ENCODE measurements at places on chromosomes 2 and 18.
A peak's percentile ranks its signal among the peaks of the same experiment; 100 is the strongest.

GRCh38 chr2:60496475-60496874 lies 57.0 kb downstream of the BCL11A start:
- no peak for DNase-seq

DNA sequence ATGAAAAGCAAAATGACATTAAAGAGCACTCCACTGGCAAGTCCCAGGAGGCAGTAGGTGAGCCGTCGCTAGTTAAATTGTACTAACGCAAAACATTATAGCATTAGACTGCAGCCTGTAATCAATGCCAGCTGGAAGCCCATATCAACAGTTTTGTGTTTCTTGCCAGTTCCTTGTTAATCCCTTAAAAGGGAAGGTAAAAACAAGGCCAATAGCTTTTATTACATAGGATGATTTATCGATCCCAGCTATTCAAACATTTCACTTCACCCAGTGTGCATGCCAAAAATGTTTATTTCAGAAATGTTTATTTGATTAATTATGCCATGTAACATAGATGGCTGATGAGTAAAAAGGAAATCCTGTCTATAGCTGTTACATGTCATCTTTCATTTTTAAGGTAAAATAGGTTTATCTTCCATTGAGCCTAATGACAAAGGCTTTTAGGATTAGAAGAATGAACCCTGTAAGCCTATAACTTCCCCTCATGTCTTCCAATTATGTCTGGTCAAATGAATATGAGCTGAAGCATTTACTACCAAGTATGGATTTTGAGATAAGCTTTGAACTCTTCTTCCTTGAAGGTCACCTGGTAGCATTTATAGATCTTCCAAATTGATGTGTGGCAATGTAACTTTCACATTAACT lies 591.2 kb downstream of the RNF144A start:
- DNase-seq: no peak

DNA sequence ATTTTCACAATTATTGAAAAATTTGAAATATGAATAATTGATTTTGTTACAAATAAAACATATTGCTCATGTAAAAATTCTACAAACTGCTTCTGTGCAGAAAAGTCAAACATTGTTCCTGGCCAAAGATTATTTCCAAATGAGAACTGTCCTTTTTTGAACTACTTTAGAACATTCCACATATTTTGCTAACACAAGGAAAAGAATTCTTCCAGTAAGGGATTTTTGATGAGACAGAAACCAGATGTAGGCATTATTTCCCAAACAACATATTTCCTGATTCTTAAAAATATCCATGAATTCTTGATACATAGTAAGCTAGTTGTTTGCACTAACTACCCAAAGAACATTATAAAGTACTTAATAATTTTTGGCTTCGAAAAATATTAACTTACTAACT lies 715.2 kb downstream of the CCDC85A start:
- no peak for DNase-seq

- no peak for DNase-seq
These were observed 191.8 kb downstream of the RNF144A start for GRCh38 chr2:7108792-7109532.

DNA sequence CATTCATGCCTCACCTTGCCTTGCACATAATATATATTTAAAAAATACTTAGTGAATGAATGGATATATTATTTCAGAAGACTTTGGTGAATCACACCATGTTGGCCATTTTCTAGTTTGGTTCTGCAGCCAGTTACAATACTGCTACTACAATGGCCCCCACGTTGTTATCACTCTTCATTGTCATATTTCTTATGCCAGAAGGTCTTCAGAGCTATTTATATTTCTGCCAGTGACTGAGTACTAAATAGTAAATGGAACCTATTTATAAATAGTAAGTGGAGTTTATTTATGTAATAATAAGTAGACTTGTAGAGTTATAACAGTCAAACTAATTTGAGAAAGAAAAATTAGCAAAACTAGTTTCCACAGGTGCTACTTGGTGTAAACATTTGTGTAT lies 516.6 kb upstream of the SYT4 start:
- DNase-seq: no peak

DNA sequence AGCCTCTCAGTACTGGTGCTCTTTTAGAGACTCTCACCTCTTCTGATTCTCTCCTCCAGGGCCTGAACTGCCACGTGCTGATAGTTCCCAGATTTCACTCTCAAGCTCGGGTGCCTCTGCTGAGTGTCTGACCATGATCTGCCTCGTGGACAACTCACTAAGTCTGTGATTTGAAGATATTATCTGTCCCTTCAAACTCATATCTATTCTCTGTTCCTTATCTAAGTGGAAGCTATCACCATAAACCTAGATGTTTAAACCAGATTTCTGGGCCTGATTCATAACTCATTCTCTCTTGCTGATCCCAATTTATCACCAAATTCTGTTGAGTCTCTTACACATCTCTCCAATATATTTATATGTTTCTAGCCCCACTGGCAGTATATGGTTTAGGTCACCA lies 29.9 kb upstream of the KIDINS220 start:
- no peak for DNase-seq

- DNase-seq: no peak
These were observed 96.0 kb downstream of the TMEM17 start for GRCh38 chr2:62410015-62410453.

DNA sequence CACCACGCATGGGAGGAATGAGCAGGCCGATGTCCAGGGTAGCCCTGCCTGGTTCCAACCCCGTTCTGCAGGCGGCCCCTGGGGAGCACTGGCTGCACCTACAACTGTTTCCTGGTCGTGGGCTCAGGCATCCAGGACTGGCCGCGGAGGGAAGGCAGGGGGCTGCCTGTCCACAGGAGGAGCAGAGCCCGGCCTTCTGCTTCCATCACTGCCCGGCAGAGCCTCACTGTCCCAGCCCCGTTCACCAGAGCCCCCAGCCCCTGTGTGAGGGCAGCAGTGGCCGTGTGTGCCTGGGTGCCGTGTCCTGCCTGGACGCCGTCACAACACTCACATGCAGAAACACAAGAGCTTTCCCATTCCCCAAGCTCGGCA lies 56.2 kb downstream of the KCNG2 start:
- peak; percentile 9 for DNase-seq

GRCh38 chr2:10341193-10341592 lies 38.5 kb downstream of the HPCAL1 start:
- no peak for DNase-seq

- no peak for DNase-seq
These were observed 11.5 kb upstream of the LAPTM4A start for GRCh38 chr2:20062615-20063545.

DNA sequence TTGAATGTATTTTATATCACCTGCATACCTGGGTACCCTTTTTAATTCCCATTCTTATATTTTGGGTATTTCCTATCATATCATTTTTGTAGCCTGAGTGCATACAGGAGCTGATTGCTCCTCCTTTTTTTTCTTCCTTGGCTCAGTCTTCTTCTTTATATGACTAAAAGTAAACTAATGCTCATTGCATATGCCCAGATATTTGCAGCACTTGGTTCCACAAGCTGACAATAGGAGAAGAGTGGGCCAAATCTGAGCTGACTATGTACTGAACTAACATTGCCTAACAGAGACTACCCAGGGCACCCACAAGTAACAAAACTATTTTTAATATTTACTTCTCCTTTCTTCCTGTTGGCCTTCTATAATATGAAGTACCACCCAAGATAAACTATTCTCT lies 131.7 kb upstream of the SPOPL start:
- no peak for DNase-seq

GRCh38 chr2:239495791-239496233 lies 95.0 kb upstream of the HDAC4 start:
- DNase-seq: no peak

DNA sequence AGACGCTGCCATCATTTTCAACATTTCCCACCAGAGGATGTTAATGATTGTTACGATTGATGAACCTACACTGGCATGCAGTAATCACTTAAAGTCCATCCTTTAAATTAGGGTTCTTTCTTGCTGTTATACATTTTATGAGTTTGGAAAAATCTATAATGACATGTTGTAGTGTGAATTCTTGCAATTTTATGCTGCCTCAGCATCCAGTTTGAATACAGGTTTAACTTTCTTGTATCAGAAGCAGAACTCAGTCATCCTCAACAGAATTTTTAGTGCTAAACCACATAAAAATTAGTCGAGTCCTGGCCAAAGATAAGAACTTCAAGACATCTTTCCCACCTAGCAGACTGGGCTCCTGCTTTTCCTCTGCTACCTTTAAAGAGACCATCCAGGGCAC lies 303.3 kb downstream of the NUP35 start:
- DNase-seq: no peak

GRCh38 chr2:212995920-212996319 lies 155.5 kb downstream of the IKZF2 start:
- no peak for DNase-seq

DNA sequence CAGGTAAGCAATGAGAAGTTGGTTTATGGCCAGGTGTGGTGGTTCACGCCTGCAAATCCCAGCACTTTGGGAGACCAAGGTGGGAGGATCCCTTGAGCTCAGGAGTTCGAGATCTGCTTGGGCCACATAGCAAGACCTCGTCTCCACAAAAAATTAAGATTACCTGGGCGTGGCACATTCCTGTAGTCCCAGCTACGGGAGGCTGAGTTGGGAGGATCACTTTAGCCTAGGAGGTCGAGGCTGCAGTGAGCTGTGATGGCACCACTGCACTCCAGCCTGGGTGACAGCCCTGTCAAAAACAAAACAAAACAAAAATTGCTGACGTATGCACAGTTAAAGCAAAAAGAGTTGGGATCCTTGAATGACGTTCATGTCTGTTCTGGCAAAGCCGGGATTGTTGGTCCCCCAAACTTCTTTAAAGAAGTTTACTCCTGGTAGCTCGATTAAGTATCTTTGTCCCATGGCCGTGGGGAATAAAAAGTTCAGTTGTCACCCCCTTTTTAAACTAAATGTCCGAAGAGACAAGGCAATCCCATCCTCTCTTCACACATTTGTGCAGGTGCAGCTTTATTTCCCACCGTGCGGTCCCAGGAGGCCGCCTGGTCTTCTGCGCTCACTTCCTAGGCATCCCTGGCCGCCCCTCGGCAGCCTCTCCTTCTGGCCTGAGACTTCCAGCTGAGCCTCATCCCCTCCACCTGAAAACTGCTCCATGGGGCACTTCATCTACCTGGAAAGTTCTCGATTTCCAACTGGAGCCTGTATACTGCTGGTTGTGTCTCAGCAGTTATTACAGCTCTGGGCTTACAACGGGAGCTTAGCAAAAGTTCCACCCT lies 762 bp upstream of the SPOPL start:
- no peak for DNase-seq

GRCh38 chr2:52314231-52314630 lies 1282.3 kb upstream of the NRXN1 start:
- no peak for DNase-seq

DNA sequence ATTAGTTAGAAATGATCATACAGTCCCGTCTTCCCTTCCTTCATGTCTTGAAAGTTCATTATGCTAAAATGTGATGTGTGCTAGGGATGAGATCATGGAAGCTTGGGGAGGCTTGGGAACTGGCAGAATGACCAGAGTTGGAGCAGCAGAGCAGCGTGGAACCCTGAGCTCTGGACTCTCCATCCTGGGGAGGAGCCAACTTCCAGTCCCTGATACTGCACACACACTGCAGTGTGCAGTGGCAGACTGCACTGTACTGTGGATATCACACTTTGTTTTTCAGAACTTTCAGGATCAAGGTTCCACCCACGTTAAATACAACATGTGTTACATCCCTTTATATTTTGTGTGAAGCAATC lies 27.3 kb upstream of the GREB1 start:
- no peak for DNase-seq

DNA sequence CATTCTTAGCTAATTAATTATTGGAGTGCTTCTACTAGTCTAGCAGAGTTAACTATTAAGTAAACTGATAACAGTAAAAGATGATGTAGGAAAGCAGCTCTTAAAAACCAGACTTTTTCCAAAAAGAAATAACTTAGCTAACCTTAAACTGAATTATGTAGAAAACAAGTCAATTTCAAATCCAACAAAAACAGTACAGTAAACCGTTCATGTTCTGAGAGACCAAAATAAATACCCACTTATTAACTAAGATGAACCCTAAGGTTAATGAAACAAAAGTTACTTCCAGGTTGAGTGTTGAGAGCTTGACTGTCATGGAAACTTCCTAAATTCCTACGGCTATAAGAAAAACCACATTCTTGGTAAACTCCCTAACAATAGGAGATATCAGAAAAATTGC lies 181.2 kb downstream of the PPP1R1C start:
- DNase-seq: no peak

- no peak for DNase-seq
These were observed 7.4 kb downstream of the REEP1 start for GRCh38 chr2:86330001-86330400.

DNA sequence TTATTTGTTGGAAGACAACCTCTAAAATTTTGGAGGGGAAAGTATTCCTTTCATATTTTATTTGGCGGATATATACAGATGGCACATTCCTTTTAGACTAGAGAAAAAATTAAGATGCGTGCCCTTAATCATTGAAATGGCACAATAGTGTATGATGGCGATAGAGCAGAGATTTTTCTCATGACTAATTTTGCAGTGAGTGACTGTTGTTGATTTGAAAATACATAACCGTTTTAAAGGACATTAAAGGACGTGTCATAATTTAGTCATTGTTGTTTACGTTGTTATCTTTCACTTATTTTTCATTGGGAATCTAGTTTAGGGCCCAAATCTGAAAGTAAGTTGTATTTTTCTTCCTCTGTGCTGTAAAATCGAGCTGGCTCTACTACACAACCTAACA lies 61.7 kb downstream of the CERS6 start:
- no peak for DNase-seq

GRCh38 chr18:50138181-50139064 lies 56.5 kb downstream of the MYO5B start:
- no peak for DNase-seq

DNA sequence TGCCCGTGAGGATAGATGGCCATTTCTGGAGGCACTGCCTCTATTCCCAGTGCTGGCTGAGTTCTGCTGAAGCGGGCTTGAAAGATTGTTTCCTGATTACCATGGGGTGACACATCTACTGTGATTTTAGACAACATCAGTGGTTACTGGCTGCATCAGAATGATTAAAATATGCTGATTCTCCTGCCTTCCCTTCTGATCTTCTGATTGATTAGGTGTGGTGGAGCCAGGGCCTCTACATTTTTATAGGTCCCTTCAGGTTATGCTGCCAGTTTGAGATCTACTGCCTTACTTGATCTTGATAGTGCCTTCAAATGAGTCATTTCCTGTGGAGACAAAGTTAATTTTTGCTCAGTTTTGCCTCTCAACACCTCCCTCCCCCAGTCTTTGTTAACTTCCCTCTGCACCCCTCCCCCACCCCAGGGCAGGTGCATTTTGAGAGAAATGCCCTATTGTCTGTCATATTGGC lies 31.6 kb upstream of the SNORC start:
- no peak for DNase-seq

DNA sequence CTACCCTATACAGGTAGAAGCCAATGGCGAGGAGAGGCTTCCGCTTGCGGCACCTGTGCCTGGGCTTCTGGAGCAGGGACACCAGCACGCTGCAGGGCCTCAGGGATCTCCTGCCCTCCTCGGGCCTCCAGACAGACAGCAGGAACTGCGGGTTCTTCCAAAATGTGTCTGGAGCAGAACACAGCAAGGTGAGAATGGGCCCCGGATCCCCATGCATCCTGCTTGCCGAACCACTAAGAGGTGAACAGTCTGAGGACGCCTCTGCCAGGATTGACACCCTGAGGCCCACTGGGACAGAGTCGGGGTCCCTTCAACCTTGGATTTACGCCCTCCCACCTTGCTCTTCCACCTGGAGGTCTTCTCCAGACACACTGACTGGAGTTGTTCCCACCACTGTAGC lies 25.4 kb downstream of the CAPN14 start:
- DNase-seq: no peak

- no peak for DNase-seq
These were observed 53.7 kb upstream of the APCDD1 start for GRCh38 chr18:10400534-10401307.

All from progenitor cell of endocrine pancreas (in vitro differentiated cells).